ENCODE measurements at places on chromosomes 7 and 10.

- no peak for DNase-seq
These were observed 162.9 kb downstream of the SH3PXD2A start for GRCh38 chr10:103692436-103692951.

GRCh38 chr10:12448729-12449391, 99.5 kb downstream of the CAMK1D start:
- DNase-seq = peak; percentile 68

GRCh38 chr10:108411894-108412293, 1247.4 kb upstream of the SORCS1 start:
- no peak for DNase-seq

DNA sequence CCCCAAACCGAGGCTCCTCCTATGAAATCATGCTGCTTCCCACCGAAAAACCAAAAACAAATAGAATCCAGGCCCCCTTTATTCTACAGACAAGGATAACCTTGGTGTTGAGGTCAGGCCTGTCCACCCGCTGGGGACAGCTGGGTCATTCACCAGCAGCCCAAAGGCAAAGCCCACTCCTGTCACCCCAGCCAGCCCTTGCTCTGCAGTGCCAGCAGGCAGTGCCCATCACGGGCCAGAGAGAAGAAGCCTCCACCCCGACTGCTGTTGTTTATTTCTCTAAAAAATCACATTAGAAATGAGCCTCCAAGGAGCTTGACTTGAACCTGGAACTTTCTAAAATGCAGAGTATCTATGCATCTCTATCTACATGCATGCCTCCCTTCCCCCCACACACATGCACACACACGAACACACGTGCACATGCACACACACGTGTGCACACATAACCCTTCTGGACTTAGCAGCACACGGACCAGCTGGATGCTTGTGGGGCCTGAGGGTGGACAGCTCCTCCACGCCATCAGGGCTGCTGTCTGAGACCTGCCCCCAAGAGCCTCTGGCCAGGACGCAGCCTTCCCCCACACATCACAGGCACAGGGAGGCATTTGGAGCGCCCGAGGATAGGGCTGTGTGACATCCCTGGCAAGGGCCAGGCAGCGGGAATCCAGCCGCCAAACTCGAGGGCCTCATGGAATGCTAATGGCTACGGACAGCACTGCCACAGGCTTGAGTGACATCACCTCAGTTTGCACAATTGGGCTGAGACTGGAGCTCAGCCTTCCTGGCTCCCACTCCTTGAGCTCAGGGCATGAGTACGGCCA, 22.8 kb downstream of the PRKAG2 start:
- no peak for DNase-seq

DNA sequence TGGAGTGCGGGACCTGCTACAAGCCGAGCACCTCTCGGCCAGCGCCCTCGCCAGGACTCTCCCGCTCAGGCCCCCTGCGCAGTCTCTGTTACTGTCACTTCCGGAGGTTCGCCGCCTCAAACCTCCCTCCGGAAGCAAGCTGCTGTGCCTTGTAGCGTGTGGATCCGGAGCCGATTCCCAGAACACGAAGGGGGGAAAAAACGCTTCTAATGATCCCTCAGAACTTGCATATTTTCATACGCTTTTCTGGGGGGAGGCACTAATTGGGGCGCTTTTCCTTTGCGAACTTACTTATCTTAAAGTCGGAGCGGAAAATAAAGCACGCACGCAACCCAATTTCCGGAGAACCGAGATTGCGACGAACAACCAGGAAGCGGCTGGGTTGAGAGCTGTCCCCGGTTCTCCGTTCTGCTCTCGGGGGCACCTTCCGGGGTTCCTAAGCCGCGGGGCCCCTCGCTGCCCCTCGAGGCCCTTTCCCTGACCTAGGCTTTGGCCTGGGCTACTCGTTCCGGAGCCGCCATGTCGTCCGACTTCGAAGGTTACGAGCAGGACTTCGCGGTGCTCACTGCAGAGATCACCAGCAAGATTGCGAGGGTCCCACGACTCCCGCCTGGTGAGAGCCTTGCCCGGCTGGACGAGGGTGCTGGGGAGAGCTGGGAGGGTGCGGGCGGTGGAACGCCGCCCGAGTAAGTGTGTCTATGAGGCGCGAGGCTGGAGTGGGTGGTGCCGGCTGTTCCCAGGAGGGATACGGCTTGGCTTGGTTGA, at the start of the genes VTI1A and ZDHHC6:
Gene VTI1A, plus strand, starts transcription at position 361 of the 765 bp plus-strand sequence. Its CDS starts 159 bp downstream, at position 520.
Gene ZDHHC6, minus strand, starts transcription at position 60 of the 765 bp plus-strand sequence. CDS start 1,478 bp downstream, outside the sequence.
- DNase-seq = peak; percentile 66

DNA sequence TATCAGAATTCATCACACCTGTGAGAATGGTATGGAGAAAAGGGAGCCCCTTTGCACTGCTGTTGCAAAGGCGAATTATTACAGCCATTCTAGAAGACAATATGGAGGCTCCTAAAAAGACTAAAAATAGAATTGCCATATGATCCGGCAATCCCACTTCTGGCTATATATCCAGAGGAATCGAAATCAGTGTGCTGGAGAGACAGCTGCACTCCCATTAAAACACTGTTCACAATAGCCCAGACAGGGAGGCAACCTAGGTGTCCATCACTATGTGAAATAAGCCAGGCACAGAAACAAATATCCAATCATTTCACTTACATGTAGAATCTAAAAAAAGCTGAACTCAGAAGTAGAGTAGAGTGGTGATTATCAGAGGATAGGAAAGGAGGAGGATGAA, 26.0 kb upstream of the GJD4 start:
- DNase-seq = no peak

DNA sequence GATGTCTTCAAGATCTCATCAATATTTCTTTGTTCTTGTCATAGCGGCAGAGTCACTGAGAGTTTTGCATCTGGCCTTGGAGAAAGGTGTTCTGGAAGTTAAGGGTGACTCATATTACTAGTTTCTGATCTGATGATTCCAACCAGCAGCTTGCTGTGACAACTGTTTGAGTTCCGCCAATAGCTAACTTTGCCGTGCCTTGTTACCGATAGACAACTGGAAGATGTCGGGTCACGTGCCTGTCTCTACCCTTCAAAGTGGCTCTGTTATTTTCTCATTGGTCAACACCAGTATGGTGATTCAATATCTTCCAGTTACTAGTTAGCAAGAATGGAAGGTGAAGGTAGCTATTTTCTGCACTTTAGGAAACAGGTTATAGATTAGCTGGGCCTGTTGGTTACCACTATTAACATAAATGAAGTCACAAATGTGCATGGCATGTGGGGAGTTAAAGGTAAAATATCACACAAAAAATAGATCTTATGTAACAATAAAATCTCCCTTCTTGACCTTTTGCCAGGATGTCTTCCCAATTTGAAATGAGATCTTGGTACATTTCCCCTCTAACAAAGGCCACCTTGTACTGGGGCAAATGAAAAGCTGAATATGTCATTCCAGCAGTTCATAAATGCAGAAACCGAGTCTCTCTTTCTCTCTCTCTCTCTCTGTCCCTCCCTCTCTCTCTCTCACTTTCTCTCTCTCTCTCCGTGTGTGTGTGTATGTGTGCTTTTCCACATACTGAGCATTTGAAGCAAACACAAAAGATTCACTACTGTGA, 2.6 kb upstream of the MGAM2 start:
- DNase-seq = no peak

- no peak for DNase-seq
These were observed 1.7 kb upstream of the CALML3 start for GRCh38 chr10:5522913-5523560.

- no peak for DNase-seq
These were observed 33.2 kb downstream of the ABCC2 start for GRCh38 chr10:99815621-99816020.

GRCh38 chr10:114899982-114900381, 38.0 kb upstream of the TRUB1 start:
- no peak for DNase-seq

DNA sequence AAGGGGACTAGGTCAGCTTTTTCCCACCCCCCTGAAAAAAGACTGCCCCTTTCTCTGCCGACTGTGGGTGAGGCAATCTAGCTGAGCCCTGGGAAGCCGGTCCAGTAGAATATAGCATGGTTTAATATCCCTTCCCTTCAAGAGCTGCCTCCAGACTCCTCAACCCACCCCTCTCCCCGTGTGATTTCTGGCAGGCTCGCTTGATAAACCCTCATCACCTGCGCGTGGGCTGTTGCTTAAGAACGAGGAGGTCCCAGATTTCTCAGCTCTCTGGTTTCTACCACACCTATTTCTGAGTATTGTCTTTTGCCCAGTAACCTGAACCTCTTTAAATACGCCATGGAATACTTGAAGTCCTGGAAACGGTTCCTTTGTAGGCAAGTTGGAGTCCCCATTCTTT, 2.0 kb upstream of the LRRC4 start:
- DNase-seq = no peak

DNA sequence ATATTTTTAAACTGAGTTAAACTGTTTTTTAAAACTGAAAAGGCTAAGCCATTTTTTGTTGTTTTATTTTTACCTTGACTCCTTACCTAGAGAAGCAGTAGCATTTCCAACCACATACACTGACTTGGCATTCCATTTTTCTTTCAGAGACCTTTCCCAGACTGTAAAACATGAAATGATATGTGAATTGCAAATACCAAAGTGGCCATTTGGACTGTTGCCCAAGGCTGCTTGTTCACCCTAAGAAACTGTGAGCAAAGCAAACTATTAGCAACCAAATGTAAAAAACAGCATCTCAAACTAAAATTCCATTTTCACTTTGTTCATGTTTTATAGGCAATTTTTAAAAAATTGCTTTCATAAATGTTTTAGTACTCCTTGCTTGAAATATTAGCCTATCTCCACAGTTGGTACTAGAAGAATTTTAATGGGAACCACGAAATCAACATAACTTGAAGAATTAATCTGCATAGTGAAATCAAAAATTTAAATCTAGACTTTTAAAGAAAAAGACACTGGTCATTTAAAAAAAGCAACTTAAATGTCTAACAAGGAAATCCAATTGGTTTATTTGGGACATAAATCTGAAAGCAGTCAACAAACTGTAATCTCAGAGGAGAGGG, 10.8 kb downstream of the UROS start:
- DNase-seq = no peak

DNA sequence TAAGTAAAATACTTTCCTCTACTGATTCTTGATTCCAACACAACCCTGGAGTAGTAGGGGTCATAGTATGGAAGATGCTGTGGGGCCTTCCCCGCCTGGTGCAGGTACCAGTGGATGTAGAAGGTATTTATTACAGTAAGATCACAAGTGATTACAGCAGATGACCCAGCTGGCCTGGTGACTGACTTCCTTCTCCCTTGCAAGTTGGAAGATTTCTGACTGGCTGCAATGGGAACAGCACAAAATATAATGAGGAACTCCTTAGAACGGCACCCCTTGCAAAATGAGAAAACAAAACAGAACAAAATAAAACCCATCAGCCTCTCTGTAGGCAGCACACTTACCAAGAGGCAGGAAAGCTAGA, 61.7 kb upstream of the TARP start:
- no peak for DNase-seq

DNA sequence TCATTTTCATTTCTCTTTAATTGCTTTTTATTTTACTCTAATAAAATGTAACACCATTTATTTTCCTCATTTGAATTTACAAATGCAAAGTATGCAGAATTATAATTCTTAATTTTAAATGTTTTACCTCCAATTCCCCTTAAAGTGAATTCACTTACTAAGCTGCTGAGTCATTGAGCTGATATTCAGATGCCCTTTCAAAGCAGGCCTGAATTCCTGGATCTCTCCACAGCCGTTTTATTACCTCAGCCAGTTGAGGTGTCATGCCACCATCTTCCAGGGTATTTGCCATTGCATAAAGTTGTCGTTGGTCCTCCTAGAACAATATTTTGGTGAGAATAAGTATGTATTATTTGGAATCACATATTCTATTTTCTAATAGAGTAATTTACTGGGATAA, 33.2 kb downstream of the GNAT3 start:
- no peak for DNase-seq

- no peak for DNase-seq
These were observed 10.0 kb upstream of the TLX1 start for GRCh38 chr10:101120884-101121653.

DNA sequence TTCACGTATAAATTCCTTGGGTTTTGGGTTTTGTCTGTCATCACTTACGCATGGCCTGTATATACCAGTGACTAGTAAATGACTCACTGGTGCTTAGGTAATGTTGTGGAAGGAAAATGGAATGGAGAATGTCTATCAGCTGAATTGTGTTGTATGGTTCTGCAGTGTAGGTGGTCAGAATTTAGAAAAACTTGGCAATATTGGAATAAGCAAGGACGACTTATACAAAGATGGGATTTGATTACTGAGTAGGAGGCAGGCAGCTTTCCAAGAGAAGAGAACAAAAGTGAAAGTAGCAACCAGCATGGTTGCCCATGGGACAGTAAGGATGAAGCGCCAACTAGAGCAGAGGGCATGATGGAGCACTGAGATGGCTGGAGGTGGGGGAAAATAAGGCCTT, 168.6 kb upstream of the CSTF2T start:
- no peak for DNase-seq

- DNase-seq = no peak
These were observed at the start of gene SUN3 for GRCh38 chr7:48028938-48029337. Gene SUN3, minus strand, starts transcription at chr7:48029107. Its CDS starts 169 bp downstream, at chr7:48028938.

GRCh38 chr10:118948786-118949185, 80.7 kb upstream of the NANOS1 start:
- DNase-seq = no peak

DNA sequence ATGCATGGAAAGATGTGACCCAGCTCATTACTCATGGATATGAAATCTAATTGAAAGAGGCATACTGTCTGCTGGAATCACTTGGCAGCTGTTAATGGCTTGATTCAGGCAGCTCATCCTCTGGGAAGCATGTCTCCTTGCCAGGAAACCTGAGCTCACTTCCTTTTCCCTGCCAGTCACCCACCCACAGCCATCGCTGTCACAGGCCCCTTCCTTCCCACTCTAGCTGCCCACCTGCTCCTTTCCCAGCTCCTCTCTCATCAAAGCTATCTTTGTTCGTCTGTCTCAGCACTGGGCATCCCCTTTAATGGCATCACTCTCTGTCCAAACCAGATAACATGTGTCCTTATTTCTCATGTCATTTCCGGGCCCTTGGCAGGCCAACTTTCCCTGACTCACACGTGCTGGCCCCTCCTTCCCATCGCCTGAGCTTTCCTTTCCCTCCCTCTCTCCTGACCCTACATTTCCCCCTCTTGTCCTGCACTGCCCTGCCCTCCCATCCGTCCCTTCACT, 721.9 kb downstream of the TNS3 start:
- DNase-seq = no peak

DNA sequence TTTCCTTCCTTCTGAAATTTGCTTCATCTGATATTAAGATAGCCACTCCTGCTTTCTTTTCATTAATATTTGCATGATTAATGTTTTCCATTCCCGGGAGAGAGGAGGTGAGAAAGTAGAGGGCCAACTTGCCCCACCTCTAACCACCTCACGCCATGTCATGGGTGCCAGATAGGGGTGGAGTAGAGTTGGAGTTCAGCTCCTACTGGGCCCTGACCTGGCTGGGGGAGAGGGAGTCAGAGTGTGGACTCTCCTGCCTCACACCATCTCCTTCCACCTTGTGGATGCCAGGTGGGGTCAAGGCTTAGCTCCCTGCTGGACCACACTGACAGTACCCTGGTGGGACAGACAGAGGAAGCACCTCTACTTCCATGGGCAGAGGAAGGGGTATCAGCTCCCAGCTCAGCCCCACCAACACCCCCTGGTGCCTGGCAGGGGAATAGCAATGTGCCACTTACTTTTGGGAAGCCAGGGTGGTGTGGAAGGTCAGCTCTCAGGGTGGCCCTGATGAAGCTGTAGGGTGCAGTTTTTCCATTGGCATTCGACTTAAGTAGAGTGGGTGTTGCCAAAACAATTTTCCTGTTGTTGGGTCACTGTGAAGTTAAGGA, 28.0 kb downstream of the CHST12 start:
- no peak for DNase-seq

All from activated CD8-positive, alpha-beta memory T cell treated with anti-CD3 and anti-CD28 coated beads for 4 hours (primary cell).